ENCODE measurements at places on chromosomes 4 and X.

DNA sequence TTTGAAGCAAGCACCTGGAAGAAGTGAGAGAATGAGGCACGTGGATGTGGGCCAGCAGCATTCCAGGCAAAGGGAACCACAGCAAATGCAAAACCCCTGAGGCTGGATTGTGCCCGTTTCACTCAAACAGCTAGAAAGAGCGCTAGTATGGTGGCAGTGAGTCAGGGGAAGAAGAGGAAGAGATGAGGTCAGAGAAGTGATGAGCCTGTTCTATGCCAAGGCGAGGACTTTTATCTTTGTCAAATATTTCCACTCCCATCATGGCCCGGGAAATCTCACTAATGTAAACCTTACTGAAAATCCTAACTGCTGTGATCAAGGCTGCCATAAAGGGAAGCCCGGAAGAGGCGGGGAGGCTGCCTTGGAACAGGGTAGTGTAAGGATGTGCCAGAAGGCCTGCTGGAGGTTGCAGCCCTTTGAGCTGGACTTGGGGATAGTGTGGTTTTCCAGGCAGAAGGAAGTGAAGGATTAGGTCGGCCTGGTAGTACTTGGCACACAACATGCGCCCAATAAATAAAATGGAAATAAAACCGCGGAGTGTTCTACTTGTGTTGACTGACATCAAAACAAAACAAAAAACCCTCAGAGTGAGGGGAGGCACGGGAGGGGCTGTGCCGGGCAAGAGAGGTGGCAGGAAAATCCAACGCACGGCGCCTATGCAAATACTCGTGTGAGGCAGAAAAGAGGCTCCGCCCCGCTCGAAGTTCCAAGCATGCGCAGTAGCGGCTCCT lies 1.2 kb upstream of the CDK16 start:
- DNase-seq: no peak

GRCh38 chrX:121886557-121886956 lies 839.1 kb downstream of the GLUD2 start:
- DNase-seq: no peak

DNA sequence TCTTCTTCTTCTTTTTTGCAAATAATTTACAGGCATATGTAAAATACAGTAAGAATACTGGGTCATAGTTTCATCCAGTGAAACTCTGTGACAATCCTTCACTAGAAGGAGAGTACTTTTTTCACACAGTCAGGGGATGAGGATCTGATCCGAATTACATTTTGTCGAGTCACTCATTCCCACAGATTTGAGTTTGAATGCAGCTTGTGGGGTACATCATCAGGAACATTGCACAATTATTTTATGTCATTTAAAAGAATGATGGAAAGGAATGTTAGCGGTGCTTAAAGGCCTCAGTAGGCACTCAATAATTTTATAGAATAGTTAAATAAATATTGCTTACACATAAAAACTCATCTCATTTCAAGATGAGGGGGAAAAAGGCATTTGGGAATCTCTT lies 88.6 kb downstream of the CHRNA9 start:
- no peak for DNase-seq

DNA sequence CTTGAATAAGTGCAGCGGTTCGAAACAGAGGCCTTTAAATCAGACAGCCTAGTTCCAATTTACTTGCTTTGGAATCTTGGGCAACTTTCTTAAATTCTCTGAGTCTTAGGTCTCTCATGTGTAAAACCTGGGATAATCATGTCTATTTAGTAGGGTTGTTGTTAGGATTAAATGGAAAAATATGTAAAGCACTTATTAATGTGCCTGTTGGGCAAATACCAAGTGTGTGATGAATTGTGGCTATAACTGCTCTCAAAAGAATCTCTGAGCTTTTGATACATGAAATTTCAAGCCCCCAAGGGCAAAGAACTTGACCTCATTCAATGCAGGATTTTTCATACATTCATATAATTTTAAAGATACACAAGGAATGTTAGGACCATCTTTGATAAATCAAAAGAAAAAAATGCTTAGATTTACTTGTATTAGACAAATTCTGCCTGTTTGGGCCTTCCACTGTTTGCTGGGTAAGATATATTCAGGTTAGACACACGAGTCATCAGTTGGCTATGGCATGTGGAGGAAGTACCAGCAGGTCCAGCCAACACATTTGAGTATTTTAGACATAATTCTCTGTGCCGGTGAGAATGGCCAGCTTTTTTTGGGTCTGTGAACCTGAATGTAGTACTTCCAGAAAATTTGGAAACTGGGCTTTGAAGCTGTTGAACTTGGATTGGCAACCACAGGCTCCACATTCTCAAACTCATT lies 241.4 kb upstream of the CNKSR2 start:
- DNase-seq: no peak

GRCh38 chr4:146381263-146381872 lies 140.4 kb downstream of the SLC10A7 start:
- DNase-seq: no peak

DNA sequence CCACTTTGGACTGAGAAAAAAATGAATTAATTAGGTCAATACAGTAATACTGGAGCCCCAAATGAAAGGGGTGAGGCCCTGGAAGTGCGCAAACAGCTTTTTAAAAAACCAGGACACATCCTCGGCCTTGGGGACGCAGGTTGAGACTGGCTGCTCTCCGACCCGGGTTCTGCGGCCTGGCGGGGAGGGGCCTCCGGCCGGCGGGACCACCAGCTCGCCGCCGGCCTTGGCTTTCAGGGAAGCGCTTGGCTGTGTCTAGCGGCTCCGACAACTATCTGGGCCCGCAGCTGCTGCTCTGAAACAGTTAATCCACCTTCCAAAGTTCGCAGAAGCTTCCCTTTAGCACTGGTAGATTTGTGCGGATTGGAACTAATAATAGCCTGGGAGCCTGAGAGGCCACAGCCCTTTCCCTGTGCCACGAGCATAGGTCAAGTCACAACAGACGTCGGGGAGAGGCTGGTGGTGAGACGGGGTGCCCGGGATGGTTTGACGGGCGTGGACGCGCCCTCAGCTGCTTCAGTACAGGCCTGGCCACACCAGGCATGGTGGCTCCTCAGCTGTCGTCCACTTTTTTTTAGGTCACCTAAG lies 1.1 kb upstream of the SEL1L3 start:
- no peak for DNase-seq

DNA sequence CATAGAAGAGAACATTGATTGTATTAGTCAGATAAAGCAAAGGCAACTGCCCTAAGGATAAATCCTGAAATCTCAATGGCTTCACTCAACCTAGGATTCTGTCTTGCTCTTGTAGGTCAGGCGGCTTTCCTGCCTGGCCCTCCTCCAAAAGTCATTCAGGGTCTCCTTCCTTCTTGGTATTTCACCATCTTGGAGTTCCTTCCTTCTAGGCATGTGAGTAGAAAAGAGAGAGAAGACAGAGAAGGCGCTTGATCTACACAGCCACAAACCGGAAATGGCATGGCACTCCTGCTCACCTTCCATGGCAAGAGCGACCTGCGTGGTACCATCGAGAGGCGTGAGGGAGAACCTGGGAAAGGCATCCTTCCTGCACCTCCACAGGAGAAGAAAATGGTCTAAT lies 45.3 kb upstream of the HELT start:
- no peak for DNase-seq

DNA sequence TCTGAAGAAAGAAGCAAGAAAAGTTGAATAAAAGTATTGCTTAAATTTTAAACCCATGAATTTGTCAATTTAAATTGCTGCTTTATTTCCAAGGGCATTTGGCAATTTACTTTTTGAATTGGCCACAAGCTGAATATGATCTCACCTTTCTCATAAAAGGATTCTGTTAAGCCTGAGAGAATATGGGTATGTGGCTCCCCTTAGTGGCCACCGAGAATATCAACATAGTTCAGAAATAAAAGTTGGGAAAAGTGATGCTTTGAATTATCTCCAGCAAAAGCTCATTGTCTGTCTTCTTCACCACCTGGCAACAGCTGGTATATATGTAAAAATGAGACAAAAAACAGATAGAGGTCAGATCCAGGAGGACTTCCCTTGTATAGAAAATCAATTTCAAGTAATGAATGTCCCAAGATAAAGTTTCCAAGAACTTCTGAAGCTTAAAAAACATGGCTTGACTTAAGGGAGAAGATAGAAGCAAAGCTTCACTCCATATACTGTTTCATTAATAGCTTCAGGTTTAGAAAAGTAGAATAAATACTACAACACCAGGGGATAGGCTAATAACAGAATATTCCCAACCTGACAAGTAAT lies 290.7 kb upstream of the FAM241A start:
- DNase-seq: no peak

- DNase-seq: no peak
Observed at GRCh38 chr4:142043509-142043908, 407.1 kb downstream of the IL15 start.

DNA sequence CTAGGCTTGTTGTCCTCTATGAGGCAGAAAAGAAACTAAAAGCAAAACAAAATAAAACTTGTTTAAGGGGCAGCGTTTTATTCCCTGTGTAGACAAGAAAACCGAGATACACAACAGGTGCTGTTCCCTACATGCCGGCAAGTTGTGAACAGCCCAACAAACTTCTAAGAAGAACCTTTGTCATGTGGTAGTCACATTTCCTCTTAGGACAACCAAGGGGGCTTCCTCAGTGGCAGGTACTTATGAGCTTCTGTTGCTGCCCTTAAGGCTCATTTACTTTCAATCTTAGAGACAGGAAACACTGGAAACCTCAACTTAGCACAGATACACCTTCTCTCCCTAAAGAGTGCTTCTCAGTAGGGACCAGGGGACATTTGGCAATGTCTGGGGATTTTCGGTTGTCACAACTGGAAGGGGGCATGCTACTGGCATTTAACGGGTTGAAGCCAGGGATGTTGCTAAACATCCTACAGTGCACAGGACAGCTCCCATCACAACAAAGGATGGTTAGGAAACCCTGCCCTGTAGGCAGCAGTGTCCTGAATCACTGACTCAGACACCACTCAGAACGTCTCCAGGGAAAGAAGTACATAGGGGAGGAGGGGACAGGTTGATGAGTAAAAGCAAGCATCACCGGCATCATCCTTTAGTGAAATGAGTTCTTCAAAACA lies 111.0 kb downstream of the ASB9 start:
- DNase-seq: no peak

- DNase-seq: no peak
Observed at GRCh38 chr4:114472269-114473032, 126.2 kb upstream of the UGT8 start.

- no peak for DNase-seq
Observed at GRCh38 chr4:97978791-97979488, 164.3 kb downstream of the STPG2 start.

GRCh38 chrX:68789966-68790365 lies 38.9 kb upstream of the EFNB1 start:
- DNase-seq: no peak

- no peak for DNase-seq
Observed at GRCh38 chr4:161577579-161578301, 586.1 kb downstream of the FSTL5 start.

DNA sequence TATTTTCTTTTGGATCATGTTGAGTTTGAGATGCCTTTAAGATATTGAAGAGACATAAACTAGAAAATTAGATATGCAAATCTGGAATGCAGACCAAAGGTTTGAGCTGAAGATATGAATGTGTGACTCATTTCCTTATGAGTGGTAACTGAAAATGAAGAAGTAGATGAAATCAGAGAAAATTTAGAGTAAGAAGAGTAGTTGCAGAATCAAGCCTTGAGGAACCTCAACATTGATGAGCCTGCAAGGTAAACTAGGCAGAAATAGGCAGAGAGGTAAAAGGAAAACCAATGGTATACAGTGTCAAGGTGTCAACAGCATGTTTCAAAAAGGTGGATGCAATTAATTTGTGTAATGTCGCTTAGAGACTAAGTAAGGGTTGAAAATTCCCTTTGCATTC lies 142.8 kb downstream of the MOSPD2 start:
- no peak for DNase-seq

DNA sequence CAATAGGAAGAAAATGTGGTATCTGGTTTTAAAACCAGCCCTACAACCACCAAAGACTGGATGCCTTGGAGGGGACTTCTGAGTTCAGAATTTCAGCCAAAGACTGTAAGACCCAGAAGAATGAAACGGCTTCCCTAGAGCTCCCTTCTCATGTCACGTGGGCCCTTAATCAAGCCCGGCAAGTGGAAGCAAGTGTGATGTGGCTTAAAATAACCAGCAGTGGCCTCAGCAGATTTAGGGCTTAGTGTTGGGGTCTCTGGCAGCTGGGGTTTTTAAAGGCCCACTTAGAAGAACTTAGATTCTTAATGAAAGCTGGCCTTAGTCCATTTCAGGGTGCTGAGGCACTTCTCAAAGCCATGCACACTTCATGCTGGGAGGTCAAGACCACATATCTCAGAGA lies 111.2 kb upstream of the TBC1D9 start:
- no peak for DNase-seq

DNA sequence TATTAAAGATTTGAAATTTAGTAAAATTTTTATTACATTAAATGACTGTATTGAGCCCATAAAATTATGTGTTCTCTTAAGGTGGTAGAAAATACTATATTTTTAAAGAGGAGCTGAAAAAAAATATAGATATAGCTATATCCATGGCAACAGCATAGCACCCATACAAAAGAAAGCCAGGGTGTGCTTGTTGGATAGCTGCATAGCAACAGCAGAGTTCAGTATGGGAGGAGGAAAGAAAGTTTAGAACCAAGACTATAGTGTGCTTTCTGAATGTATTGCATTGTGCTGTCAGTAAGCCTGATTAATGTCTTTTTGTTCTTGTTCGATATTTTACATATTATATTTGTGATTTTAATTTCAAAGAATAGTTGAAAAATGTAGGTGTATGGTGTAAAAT lies 78.4 kb downstream of the GRID2 start:
- DNase-seq: no peak

GRCh38 chr4:8907596-8908205 lies 36.1 kb upstream of the HMX1 start:
- no peak for DNase-seq

DNA sequence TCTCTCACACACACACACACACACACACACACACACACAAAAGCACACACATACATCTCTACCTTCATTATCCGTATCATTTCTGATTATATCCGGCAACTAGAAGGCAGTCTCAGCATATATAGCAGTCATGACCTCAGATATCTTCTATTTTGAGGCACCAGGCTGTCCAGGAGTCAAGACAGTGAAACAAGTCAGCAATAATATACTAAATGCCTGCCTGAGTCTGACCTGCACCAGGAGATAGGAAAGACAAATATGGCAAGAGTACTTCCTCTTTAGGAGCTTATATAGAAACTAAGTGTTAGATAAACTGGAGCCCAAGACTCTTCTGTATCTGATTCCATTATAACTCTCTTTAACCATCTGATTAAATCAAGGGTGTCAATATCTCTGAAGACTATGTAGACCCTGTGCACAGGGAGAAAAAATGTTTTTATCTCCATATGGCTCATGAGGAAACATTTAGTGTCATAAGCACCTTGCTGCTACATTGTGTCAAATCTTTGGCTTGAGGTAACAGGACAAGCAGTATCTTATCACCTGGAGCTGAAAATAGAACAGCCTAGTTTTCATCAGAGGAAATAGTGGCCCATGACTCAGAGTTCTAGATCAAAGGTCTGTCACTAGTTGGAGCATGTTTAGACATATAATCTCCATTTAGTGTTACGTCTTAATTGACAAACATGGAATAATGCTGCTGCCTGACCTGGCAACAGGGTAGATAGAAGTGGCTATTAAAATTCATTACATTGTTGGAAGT lies 27.0 kb upstream of the FAM47B start:
- no peak for DNase-seq

All from iPS DF 19.7 (cell line).